Right lung (tissue), 10 donors: ENCODE measurements at places on chromosomes 5 and 9. TPM values are rescaled to one million over a fixed set of nuclear protein-coding genes. Genes with fewer than 3 reads are reported as not detected.
A peak's percentile ranks its signal among the peaks of the same experiment; 100 is the strongest.

DNA sequence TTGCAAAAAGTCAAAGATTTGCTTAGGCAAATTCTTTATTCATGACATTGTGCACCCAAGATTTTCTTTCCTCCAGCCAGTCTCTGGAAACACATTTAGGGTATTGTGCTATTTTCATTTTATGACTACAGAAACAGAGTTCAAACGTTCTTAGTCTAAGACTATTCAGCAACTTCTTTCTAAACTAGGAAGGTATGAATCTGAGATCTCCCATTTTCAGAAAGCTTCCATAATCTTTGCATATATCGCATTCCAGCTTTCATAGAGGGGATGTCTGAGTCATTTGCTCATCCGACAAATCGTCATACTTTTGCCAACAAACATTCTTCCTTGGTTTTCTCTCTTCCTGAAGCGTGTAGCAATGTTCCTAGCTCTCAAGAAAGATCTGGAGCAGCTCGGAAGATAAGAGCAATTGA, 1.6 kb upstream of the PAPPA start:
- DNase-seq = no peak

GRCh38 chr5:66906021-66906420, 290.6 kb downstream of the CD180 start:
- no peak for DNase-seq

- DNase-seq = peak; percentile 67
Measured at GRCh38 chr5:74641735-74642542, 1.4 kb upstream of the ENC1 start.

Gene SOWAHA
- polyA plus RNA-seq = 0.05 TPM

Gene TMC1
- polyA plus RNA-seq = 0.30 TPM

GRCh38 chr5:77428526-77428925, 63.6 kb downstream of the WDR41 start:
- DNase-seq = no peak

Gene ASS1
- polyA plus RNA-seq = 18.0 TPM

DNA sequence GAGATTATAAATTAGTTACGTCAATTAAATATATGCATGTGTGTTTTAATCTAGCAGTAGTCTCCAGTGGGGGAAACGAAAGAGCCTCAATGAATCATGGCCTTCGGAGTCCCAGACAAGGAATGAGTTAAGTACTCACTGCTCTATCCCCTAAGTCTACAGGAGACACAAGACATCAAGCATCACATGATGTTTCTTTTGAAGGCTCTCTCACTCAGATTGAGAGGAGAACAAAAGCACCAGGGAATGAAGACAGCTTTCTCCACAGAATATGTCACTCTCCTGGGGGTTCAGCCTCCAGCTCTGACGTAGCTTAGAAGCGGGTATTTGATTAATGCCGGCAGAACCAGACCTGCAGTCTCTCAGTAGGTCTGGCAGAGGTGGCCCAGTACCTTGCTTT, 381.4 kb downstream of the ACTL7B start:
- no peak for DNase-seq

GRCh38 chr9:97627624-97628023, 5.5 kb downstream of the TSTD2 start:
- no peak for DNase-seq
